ENCODE measurements at places on chromosomes 3 and 15.

DNA sequence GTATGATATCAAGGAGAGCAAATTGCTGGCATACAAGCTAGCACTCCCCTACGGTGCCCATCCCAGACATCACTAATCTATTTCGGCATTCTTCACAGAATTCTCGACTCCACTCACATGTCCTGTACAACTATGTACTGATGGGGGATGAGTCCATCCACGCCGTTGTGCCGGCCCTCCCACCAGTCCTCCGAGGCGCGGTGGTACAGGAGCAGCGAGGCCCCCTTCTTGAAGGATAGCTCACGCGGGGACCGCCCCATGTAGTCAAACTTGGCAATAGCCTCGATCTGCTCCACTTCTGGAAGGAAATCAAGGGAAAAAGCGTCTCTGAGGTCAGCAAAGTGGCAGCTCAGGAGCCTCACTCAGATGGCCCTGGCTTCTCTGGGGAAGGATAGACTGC lies 31.0 kb upstream of the RAD18 start:
- DNase-seq = no peak

DNA sequence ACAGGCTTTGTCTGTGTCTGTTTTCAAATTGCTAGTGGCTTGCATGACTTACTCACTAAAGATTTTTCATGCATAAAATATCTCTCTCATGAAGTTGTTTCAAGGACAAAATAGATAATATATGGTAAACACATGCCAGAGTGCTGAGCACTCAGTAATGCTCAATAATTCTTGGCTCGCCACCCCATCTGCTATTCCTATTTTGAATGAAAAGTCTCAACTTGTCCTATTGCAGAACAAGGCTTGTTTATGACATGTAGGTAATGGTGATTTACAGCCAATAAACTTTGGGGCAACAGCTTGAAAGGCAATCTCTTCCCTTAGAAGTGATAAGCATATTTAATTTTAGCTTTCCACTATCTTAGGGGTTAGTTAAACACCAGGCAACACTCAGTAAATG lies 789.0 kb upstream of the ROBO1 start:
- DNase-seq = no peak

DNA sequence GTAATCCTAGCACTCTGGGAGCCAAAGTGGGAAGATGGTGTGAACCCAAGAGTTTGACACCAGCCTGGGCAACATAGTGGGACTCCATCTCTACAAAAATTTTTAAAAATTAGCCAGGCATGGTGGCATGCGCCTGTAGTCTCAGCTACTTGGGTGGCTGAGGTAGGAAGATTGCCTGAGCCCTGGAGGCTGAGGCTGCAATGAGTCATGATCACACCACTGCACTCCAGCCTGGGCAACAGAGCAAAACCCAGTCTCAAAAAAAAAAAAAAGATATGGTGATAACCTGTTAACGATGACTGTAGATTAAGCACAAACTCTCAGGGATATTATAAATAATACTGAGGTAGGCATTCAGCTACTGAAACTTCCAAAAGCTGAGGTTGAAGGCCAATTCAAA lies 107.5 kb downstream of the SLC49A4 start:
- no peak for DNase-seq

- DNase-seq = no peak
Measured at GRCh38 chr3:9932535-9932842, 1.1 kb upstream of the CRELD1 start.

- DNase-seq = no peak
Measured at GRCh38 chr15:74200871-74201419, 1.6 kb downstream of the STRA6 start.

- no peak for DNase-seq
Measured at GRCh38 chr3:155426524-155427230, 133.2 kb upstream of the STRIT1 start.

- no peak for DNase-seq
Measured at GRCh38 chr3:160949460-160949859, 155.7 kb downstream of the B3GALNT1 start.

GRCh38 chr15:48437178-48437577 lies 105.9 kb downstream of the DUT start:
- no peak for DNase-seq

DNA sequence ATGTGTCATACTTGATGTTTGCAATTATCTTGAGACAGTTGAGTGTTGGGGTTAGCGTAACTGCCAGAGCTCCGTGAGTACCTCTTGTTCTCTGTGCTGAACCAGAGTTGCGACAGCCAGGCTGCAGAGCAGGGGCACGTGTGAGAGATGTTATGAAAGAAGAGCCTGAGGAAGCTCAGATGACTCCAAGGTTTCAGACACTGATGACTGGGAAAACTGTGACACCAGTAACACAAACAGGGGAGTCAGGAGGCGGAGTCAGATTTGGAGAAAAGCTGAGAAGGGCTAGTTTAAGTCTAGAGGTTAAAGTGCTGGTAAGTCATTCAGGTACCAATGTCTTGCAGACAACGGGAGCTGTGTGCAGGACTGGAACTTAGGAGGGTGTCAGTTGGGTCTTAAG lies 45.0 kb downstream of the BLM start:
- DNase-seq = no peak

GRCh38 chr15:58404020-58404419 lies 27.8 kb upstream of the LIPC start:
- DNase-seq = no peak

GRCh38 chr3:154182322-154182922 lies 61.2 kb downstream of the ARHGEF26 start:
- no peak for DNase-seq

DNA sequence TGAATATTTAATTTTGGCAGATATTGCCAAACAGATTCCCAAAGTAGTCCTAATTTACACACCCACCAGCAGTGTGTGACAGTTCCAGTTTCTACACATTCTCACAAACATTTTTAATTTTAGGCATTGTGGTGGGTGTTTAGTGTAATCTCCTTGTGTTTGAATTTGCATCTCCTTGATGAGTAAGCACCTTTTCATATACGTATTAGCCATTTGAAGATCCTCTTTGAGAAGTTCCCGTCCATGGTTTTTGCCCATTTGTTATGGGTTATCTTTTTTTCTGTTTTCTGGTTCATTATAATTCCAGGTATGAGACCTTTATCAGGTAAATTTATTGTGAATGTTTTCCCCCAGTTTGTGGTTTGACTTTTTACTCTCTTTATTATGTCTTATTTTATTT lies 2.3 kb upstream of the TM4SF19 start:
- DNase-seq = no peak

DNA sequence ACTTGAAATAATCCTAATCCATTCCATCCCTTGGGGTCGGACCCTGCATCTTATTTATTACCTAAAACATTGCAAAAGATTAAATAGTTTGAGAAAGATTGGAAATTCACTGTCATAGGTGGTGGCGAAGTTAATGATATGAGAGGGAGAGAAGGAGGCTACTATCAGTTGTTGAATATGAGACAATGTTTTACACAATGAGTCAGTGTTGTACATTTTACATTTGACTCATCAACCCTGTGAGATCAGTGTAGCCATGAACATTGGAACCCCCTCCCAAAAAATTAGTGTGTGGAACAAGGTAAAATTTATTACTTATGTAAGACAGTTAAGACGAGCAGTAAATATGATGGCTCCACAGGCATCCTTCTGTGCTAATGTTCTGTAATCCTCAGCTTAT lies 384.3 kb downstream of the MCTP2 start:
- DNase-seq = no peak

DNA sequence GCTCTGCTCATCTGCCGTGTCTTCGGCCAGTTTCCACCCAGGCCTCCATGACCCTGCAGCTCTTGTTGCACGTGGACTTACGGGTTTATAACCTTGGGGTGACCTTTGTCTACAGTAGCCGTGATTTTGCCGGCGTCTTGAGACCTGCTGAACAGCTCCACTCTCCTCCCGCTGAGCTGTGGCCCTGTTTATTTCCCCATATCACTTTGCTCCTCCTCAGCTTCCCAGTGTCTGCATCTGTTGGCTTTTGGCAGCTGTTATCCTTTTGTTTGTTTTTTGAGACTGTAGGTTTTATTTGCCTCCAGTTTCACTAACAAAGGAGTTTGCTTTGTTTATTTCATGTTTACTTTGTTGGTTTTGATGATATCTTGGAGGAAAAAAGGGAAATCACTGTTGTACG lies 29.3 kb upstream of the SLC28A1 start:
- no peak for DNase-seq

GRCh38 chr3:104132566-104133403 lies 1233.9 kb upstream of the ALCAM start:
- DNase-seq = no peak

DNA sequence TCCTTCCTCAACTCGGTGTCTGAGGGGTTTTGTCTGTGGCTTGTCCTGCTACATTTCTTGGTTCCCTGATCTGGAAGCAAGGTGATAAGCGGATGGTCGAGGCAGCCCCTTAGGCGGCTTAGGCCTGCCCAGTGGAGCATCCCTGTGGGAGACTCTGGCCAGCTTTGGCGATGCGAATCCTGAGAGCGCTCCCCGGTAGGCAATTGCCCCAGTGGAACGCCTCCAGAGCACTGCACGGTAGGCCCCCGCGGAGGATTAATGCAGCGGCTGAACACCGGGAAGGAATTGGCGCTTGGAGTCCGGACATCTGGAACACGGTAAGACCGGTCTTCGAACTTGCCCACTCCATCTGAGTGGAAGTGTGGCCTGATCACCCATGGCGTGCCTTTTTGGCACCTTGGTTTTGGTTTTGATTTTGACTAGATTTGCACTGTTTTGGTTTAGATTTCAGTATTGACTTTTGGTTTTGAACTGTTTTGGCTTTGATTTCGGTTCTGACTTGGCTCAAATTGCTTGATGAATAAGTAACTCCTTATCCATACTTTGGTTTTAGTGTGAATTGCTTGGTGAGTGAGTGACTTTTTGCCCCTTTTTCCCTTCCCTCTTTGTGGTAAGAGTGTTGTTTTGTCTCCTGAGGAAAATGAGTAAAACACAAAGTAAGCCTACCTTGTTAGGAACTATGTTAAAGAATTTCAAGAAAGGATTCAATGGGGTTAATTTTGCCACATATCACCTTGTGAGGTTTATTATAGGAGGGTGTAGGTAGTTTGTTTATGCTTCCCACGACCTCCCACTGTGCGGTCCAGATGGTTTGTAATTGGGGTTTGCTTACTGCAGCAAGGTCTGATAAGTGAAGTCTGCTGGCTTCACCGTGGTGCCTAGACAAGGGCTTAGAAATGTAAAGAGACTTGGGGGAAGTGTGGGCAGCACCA lies 27.1 kb upstream of the GPR156 start:
- no peak for DNase-seq

- DNase-seq = no peak
Measured at GRCh38 chr15:59439576-59439975, 1.6 kb downstream of the FAM81A start.

- no peak for DNase-seq
Measured at GRCh38 chr3:43902415-43902814, 211.7 kb downstream of the ABHD5 start.

GRCh38 chr3:14301558-14301957 lies 100.8 kb upstream of the SLC6A6 start:
- DNase-seq = no peak

GRCh38 chr3:141233457-141234161 lies 2.0 kb downstream of the PXYLP1 start:
- DNase-seq = no peak

GRCh38 chr3:16606398-16606797 lies 1.2 kb upstream of the DAZL start:
- DNase-seq = no peak
